ENCODE measurements at places on chromosomes 16 and 17.

DNA sequence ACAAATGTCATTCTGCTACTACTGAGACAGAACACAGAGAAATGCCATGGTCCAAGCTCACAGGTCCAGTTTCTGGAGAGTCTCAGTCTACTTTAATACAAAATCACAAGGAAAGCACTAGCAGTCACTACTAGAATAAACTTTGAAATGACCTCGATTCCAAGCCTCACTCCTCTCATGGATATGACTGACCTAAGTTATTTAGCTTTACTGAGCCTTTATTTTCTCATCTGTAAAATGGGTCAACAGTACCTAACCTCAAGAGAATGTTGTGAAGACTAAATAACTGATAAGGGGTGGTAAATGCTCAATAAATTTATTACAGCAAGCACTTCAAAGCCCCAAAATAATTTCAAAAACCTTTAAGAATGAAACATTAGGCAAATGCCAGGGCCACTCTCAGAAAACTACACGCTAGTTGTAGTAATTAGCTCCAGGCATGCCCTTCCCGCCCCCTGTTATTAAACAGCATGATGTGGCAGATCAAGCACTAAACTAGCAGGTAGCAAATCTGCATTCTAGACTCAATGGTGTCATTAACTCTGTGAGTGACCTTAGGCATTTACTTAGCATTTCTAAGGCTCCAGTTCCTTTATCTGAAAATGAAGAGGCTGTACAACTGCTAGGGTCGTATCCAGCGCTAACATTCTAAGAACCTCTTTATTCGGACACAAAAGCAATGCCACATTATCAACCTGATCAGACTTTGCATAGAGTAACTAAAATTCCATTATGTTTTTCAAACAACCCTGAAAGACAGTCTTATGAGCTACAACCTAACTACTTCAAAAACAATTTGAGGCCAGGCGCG lies 8.4 kb downstream of the GSPT1 start:
- DNase-seq, result no peak

GRCh38 chr17:78356101-78356713 lies 3.7 kb downstream of the SOCS3 start:
- peak; percentile 98 for DNase-seq

DNA sequence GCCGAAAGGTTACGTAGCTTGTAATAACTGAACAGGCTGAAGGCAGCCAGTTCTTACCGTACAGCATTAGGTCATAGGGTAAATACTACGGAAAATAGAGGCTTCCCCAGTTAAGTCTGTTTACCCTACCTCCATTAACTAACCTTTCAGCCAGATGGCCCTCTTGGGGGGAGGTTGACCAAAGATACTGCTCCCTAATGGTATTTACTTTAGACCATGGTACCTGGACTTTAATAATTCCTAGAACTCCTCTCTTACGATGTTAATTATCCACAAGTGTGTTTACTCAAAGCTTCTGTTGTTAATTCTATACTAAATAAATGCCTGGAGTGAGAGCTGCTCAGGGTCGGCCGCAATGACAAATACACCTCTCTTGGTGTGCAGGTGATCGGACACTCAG lies 9.8 kb upstream of the ADAT1 start:
- no peak for DNase-seq

- peak; percentile 87 for DNase-seq
Observed at GRCh38 chr17:29760279-29761039, 137.7 kb upstream of the CORO6 start.

GRCh38 chr16:74249846-74250245 lies 46.8 kb upstream of the PSMD7 start:
- DNase-seq, result no peak

GRCh38 chr16:27226476-27226875 lies 23.1 kb downstream of the KDM8 start:
- no peak for DNase-seq

DNA sequence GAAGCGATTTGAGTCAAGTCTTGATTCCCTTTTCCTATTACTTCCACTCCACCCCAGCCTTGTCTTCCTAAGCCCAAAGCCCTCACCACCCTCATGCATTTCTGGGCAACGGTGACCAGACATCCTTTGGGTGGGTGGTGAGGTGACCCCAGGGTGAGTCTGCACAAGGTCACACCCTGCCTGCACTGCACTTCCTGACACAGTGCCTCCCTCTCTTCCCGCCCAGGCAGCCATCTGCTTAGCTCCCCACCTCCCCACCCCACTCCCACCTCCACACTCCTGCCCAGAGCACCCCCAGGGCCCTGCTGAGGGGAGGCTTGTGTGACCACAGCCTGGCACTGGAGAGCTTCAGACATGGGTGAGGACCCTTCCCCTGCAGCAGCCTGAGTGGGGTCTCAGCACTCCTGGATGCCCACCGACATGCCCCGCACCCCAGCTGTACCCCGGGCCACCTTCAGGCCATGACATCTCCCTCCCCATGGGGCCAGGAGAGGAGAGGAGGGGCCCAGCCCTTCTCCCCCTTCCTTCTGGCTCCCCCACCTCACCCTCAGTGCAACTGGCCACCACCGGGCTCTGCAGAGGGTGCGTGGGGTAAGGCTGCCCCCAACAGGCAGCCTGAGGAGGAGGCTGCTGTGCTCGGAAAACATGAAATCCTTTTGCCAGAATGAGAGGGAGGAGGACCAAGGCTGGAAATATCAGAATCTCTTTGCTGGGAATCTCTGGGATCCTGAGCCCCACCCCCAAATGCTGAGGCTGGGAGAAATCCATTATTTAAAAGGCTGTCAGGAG lies 68.6 kb downstream of the CCT6B start:
- DNase-seq, result no peak

GRCh38 chr17:82846061-82846691 lies 6.4 kb upstream of the ZNF750 start:
- no peak for DNase-seq

- no peak for DNase-seq
Observed at GRCh38 chr17:60159479-60159866, 9.7 kb downstream of the CA4 start.

- DNase-seq, result peak; percentile 53
Observed at GRCh38 chr17:16419929-16420271, 4.5 kb downstream of the TRPV2 start.

DNA sequence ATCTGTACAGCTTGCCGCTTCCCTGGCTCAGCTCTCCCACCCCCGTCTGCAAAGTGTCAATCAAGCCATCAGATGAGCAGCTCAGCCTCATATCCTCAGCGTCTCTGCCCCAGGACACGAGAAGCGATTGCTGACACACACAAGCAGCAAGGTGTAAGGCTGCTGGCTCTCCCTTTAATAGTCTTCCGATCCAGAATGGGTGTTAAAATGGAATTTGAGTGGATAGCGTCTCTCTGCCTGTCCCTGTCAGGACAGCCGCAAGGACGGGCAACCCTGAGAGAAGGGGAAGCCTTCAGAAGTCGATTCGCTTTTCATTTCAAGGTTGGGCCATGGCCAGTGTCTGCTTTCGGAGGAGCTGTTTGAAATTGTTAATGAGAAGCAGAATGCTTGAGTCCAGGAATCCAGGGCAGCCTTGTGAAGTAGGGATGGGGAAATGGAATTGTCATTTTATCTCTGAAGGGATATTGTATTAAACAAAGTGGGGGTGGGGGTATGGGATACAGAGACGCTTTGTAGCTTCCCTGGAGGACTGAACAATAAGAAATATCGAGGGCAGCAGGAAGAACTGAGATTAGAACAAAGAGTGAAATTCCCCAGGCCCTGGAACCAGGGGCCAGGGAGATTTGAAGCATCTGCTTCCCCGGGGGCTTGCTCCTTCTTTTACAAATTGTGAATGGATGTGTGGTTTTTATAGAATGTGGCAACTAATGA lies 4.7 kb upstream of the PIPOX start:
- DNase-seq, result no peak

- DNase-seq, result no peak
Observed at GRCh38 chr17:44102849-44103622, 20.4 kb downstream of the HDAC5 start.

DNA sequence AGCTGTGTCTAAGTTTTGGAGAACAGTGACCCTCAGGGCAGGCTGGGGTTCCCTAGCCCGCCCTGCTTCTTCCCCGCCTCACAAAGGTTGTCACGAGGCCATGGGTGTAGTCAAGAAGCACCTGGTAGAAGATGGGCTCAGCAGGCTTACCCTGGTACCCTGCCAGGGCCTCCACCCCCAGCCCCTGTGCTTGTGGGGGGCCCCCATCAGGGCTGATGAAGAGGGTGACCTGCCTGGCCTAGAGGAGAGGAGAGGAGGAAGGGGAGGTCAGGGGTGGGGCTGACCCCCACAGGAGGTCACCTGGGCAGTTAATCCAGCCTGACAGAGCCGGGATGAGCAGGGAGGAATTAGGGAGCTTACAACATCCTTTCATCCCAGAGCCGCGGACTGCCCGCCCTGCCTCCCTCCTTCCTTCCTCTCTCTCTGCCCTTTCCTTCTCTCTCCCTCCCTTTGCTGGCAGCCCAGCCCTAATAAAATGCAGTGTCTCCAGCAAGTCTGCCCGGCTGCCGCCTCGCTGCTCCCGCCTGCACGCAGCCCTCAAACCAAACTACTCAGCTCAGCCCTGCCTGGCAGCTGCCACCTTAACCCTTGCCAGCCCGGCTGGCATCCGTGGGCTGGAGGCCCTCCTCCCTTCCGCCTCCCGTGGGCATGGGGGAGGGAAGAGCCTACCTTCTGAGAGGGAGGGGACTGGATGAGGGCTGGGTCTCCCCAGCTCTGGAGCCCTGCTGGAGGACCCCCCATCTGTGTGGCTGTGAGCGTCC lies 7.2 kb downstream of the DLX3 start:
- no peak for DNase-seq
